Cerebellar nuclear complex (tissue), 1 donor: ENCODE measurements at places on chromosomes 6 and 20.

- DNase-seq = no peak
Measured at GRCh38 chr6:116136933-116137340, 11.0 kb upstream of the COL10A1 start.

DNA sequence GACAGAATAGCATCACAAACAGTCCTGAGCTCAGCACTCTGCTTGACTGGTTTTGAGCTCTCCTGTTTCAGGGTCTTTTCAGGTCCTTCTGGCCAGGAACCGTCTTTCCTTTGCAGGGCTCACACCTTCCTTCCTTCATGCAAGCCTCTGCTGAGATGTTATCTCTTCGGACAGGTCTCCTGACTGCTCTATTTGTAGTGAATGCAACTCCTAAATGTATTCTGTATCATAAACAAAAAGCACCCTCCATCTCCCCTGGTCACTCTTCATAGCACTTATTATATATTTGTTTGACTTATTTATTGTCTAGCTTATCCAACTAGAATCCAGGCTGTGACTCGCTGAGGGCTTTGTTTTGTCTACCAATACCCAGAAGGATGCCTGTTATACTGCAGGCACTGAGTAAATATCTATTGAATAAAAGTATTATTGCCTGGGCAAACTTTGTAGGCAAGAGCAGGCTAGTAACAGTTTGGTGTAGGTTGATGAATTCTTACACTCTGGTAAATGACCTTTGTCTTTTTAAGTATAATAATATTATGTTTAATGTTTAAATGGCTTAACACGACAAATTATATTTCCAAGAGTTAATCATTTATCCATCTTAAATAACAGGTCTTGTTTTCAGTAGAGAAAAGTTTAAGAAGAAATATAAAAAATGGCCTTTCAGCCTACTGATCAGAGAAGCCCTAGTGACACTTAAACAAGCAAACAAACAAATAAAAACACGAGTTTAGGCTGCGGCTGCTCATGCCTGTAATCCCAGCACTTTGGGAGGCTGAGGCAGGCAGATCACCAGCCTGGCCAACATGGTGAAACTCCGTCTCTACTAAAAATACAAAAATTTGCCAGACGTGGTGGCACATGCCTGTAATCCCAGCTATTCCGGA lies 199.7 kb downstream of the BCAS1 start:
- DNase-seq = no peak

- DNase-seq = no peak
Measured at GRCh38 chr6:130593948-130594347, 228.1 kb downstream of the TMEM200A start.

GRCh38 chr20:62994869-62995281 lies 11.9 kb downstream of the BHLHE23 start:
- no peak for DNase-seq

- no peak for DNase-seq
Measured at GRCh38 chr6:108117427-108118358, 43.2 kb upstream of the OSTM1 start.

GRCh38 chr20:21430020-21430419 lies 32.7 kb upstream of the NKX2-4 start:
- no peak for DNase-seq

DNA sequence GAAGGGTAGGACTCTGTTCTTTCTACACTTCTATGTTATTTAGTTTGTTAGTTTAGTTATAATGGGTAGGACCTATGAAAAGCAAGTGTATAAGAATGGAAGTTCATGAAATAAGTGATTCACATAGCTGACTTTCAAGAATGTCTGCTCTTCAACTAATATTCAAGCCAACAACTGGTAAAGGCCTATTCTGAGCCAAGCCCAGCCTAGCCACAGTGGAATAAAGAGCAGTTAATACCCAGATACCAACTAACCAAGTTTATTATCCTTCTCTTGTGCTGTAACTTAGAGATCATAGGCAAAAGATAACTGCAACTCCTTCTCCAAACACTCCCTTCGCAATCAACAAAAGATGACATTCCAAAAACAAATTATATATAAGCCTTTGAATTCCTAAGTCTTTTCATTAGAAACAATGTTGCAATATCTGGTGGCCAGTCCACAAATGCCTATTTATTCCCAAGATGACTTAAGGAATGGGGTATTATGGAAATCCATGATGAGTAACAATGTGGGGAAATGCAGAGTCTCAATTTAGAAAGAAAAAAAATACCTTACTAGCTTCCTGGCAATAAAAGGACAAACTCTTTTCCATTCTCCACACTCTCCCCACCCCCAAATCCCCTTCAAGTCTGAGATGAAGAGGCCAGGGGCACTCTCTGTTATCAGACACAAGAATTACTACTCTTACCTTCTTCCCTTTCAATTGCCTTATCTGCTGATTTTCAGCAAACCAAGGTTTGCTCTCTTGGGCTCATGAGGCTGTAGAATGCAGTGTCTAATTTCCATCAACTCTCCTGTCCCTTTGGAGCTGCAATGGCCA lies 27.4 kb downstream of the BTBD9 start:
- no peak for DNase-seq

- no peak for DNase-seq
Measured at GRCh38 chr6:139482287-139482686, 107.8 kb upstream of the CITED2 start.

DNA sequence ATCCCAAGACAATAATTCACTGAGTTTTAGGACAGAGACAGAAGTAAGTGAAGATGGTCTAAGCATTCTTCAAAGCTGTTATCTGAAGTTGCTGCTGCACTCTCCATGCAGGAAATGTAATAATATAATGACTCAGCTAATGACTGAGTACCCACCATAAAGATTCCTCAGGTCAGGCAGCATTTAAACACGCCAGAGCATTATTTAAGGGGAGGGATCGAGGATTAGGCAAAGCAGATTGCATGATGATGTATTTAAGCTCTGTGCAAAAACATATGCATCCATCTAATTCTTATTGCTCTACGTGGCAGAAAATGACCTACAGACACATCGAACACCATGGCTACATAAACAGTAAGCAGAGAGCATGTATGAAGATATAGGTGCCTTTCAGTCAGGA lies 216.4 kb downstream of the UNC5CL start:
- no peak for DNase-seq

GRCh38 chr20:34082232-34082887 lies 29.7 kb downstream of the EIF2S2 start:
- DNase-seq = no peak

- DNase-seq = no peak
Measured at GRCh38 chr6:75393806-75394205, 99.8 kb downstream of the FILIP1 start.

DNA sequence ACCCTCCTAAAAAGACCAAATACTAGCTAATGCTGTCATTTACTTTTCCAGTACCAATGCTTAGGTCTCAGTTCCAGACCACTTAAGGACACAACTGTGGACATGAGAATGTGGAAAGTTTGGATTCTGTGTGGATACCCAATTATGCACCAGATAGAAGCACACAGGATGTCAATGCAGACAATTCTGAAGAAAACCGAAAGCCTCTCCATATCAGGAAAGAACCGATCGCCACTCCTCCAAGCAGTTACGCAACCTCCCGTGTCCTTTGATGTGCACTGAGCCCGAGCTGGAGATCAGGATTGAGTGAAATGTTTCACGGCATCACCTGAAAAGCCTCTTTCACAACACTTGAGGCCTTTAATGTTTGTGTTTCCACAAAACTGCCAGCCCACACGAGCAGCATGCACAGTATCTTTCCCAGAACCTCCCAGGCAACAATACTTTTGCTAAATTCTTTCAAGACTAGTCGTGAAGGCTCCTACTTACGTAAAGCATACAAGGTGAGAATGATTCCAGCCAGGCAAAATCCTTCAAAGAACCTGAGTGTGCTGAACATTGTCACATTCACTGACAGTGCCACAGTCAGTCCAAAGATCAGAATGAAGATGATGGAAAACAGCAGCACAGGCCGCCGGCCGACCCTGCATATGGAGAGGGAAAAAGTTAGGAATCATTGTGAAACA lies 47.0 kb downstream of the SLC22A23 start:
- DNase-seq = no peak

GRCh38 chr20:35974256-35974655 lies 5.9 kb downstream of the CNBD2 start:
- no peak for DNase-seq

GRCh38 chr6:90406142-90406794 lies 109.6 kb upstream of the BACH2 start:
- DNase-seq = no peak

DNA sequence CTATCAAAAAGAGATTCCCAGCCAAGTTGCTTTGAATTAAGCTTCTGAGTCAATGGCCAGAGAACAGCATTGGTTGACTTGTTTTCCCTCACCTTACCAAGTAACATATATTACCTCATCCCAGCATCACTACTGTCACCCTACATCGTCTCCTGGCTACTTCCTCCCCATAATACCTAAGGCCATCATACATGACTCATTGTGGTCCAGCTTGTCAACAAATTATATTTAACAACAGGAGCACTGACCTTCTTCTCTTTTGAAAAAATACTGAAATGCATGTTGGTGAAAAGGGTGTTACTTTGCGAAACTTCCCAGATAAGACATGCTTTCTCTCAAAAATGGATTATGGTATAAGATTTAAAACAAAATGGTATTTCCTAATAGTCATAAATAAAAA lies 106.9 kb downstream of the TBX18 start:
- DNase-seq = no peak

DNA sequence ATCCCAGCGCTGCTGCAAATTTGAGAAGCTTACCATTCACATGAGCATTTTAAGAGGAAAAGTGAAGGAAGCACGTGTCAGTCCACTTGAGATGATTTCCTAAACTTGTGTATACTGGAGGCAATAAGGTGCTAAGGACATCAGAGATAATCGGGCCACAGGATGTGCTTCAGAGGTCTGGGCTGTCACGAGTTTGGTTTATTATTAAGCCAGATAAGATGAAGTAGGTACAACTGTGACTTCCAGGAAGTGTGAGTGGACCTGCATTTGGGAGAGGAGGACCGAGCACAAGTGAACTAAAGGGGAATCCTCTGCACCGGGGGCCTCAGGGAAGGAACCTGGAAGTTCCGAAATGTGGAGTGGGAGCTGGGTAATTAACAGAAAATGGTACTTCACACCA lies 1.4 kb downstream of the SAMD5 start:
- DNase-seq = no peak

DNA sequence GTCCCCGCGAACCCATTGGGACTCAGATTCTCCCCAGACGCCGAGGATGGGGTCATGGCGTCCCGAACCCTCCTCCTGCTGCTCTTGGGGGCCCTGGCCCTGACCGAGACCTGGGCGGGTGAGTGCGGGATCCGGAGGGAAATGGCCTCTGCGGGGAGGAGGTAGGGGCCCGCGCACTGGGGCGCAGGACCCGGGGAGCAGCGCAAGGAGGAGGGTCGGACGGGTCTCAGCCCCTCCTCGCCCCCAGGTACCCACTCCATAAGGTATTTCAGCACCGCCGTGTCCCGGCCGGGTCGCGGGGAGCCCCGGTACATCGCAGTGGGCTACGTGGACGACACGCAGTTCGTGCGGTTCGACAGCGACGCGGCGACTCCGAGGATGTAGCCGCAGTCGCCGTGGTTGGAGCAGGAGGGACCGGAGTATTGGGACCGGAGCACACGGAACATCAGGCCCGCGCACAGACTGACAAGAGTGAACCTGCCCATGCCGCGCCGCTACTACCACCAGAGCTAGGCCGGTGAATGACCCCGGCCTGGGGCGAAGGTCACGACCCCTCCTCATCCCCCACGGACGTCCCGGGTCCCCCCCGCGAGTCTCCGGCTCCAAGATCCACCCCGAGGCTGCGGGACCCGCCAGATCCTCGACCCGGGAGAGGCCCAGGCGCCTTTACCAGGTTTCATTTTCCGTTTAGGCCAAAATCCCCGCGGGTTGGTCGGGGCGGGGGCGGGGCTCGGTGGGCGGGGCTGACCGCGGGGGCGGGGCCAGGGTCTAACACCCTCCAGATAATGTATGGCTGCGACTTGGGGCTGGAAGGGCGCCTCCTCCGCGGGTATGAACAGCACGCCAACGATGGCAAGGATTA lies 15.7 kb upstream of the HLA-A start:
- DNase-seq = no peak

- no peak for DNase-seq
Measured at GRCh38 chr6:43376551-43376981, 7.1 kb upstream of the ZNF318 start.

DNA sequence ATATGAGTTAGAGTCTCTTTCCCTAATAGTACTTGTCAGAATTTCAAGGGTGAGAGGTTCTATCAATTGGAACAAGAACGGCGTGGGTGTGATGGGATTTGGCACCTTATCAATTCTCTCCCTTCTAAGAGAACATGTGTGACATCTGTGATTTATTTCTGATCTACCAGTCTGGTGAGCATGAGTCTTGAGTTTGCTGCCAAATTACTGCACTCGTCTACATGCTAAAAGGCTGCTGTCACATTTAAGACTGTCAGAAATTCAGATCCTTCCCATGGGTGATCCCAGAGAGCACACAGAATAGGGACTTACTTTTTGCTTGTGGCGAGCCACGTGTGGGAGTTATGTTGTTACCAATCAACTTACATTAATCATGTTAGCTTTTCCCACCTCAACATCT lies 370.2 kb upstream of the SASH1 start:
- DNase-seq = no peak

GRCh38 chr6:145051661-145052060 lies 683.7 kb downstream of the EPM2A start:
- DNase-seq = no peak

GRCh38 chr20:46931699-46932098 lies 37.1 kb downstream of the EYA2 start:
- no peak for DNase-seq

DNA sequence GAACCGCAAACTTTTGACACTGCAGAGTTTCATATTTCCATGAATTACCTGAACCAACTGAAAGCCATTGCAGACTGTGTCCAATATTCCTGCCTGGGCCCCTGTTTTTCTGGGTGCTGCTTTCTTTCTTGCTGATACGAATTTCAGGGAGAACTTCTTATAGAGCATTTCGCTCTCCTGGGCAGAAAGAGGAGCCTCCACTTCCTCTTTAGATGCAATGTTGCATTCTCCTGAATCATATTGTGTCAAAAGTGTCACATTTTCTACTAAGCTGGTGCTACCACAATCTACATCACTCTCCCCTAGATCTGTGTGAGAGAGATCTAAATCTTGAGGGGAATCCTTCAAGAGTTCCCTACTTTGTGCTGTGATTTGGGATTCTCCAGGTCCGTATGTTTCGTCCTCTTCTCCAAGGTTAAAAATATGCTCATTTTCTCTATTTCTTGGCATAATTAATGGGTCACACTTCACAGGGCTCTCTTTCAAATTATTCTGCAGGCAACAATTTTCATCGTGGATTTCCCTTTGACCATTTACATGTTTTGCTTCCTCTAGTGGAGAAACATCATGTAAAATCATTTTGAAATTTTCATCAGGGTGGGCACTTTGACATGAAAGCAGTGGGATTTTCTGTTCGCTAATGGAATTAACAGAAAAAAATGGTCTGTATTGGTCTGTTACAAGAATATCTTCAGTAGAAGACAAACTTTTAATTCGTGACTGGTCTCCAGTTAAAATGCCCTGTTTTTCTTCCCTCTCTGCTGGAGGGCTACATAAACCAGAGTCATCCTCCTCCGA lies 102.3 kb downstream of the DST start:
- DNase-seq = no peak

- peak; percentile 92 for DNase-seq
Measured at GRCh38 chr20:51766994-51767866, 960 bp downstream of the ATP9A start.
